ENCODE measurements at places on chromosomes 7 and 10.

DNA sequence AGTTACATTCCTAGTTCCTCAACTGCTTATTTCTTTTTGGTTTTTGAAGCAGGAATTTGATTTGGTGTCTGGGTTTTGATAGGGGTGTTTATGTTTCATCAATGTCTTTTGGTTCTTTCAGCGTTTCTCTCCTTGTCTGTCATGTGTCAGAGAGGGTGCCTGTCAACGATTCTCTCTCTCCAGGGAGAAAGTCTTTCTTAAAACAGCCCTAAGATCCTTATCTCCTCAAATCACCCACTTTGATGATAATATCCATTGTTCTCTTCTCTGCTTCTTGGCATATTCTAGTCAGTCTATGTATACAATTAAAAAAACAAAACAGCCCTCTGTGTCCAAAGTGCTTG is 77.2 kb downstream of the TCF7L2 start:
- DNase-seq: no peak

DNA sequence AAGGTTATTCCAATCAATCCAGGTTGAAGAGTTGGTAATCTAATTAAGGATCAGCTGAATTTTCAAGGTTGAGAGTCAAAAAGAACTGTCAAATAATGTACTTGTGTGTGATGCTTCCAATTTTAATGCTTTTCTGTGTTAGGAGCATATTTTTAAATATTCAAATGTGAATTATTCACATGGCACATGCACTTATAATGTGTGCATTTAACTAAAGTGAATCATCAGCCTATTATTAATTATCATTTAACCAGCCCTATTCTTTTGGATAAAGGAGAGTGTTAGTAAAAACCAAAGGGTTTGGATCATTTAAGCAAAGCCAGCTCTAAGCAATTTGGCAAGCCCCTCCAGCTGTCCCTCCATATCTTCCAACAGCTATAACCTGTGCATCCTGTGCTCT is 11.2 kb downstream of the LGI1 start:
- no peak for DNase-seq

DNA sequence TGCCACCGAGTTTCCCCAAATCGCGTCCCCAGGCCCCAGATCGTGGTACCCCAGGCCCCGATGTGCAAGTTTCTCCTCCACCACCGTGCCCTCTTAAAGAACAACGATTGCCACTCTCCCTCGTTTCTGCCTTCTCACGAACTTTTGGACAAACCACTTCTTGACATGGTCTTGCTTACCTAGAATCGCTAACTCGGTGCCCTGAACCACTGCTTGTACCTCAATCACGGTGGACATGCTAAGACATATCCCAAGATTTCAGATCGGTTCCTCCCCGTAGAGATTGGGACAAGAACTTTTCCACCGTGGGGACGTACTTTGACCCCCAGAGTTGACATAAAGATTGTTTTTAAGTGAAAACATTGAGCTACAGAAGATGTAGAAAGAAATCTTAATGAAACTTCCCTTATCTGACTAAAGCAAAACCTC is 477 bp upstream of the ZC3HAV1 start:
- DNase-seq: no peak

- DNase-seq: no peak
Measured at GRCh38 chr10:44261710-44262455, 123.0 kb downstream of the CXCL12 start.

DNA sequence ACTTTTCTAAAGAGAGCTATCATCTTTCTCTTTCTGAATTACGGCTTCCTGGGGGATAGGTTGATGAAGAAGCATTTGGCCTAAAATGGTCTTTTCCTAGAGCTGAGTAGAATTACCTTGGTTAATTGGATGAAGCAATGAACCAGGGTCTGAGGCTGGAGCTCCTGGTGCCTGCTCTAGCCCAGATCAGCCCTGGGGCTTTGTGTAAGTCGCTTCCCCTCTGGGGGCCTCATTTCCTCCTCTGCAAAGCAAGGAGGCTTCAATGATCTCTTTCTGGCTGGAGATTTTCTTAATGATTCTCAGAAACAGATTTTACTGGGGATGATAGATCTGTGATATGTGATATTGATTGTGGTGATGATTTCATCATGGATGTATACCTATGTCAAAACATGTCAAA is 3.5 kb upstream of the CPA2 start:
- no peak for DNase-seq

DNA sequence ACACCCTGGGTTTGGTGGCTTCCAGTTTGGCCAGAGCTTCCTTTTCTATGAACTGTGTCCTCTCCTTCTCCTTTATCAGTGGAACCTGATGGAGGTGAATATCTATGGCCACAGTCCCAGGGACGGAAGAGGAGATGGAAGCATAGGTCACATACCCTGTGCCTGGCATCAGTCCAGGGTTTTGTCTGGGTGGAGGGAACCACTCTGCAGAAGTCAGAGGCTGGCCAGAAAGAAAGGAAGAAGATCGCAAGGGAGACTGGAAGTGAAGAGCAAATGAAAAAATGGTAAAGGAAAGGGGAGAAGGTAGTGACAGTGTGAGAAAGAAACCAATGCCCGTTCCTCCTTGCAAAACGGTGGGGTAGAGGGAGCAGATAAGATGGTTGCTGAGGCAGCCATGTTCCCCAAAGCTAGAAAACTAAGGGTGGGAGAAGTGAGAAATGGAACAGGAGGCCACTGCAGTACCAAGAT is 77.9 kb upstream of the HECW1 start:
- DNase-seq: no peak

- no peak for DNase-seq
Measured at GRCh38 chr10:42680267-42680666, 41.9 kb upstream of the ZNF33B start.

- no peak for DNase-seq
Measured at GRCh38 chr10:122251459-122252255, 19.4 kb upstream of the BTBD16 start.

Measured in activated T-helper 1 cell treated with Interleukin-2 at 50 U/mL for 16 hours (primary cell).